Midbrain (tissue), 1 donor: ENCODE measurements at places on chromosomes 4 and X.

DNA sequence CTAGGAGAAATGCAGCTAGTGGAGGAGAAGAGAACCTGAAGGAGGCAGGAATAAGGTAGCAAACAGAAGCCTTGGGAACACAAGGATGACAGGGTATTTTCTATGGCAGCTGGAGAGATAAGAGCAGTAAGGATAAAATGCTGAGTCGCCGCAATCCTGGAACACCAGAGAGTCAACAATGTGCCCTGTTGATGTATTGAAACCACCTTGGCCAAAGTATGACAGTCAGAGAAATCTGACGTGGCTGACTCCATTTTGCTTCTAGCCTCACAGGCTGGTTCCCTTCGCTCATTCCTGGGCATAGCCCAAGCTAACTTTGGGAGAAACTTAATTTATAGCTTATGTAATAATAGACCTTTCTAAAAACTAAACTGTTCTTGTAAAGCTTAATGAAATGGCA is 56.6 kb upstream of the C4orf54 start:
- no peak for DNase-seq

DNA sequence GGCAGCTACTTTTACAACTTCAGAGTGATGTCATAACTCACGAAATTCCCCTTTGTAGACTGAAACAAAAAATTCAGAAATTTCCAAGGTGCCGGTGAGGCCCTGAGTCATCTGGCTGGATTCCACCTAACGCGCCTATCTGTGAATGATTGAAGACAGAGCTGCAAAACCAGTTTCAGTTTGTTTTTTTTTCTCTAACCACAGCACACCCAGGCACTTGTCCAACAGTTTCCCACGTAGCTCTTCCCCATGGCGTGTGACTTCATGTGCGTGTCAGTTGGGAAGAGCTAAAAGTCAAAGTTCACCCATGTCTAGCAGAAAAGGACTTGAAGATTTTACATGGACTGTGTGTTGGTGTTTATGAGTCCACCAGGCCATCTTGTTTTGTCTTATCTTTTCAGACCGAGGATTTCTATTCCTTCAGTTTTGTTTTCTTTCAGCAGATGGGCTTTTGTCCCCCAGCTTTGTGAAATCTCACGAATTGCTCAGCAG is 16.4 kb downstream of the TCEANC start:
- DNase-seq = no peak

DNA sequence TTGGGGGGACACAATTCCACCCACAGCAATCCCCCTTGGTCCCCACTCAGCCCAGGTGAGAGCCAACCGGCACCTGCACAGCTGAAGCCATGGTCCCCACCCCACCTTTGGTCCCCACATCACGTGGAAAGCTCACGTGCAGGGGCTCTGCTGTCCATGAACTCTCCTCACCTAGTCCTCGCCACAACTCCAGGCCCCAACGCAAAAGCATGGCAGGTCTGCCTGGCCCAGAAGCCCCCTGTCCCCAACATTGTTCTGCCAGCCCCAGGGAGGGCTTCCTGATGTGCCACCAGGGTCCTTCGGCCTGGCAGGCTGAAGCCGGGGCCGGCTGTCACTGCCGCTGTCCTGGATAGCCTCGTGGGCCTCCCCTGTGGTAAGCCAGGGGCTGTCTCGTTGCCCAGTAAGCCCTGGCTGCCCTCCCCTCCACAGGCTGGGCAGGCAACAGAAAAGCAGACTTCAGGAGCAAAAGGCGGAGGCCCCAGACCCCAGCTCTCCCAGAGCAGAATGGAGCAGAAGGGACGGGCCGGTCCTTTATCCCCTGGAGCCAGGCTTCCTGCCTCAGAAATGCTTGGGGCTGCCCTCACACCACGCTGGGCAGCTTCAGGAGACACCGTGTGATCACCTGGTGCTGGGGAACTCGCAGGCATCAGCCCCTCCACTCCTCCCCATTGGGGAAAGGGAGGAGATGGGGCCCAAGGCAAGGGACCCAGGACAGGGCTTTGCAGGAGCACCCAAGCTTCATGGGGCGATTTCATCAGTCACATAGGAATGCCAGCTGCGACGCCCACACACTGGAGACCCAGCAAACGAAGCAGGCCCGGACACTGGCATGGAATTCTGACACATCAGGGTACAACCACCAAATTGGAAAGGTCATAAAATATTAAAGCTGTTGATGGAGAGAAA is 103.7 kb downstream of the ADRA2C start:
- no peak for DNase-seq

DNA sequence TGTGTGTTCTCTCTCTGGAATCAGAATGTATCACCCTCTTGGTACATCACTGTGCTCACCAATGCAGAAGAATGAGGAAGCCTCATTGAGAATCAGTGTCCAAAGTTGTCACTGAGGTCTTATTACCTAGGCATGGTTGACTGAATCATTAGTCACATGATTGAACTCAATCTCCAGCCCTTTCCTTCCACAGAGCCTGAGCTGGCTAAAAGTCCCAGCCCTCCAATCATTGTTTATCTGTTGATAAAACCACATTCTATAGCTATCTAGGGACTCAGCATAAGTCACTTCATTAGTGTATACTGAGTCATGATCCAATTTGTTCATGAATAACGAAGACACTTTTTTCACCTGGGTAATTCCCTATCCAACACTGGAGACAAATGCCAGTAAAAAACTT is 396.8 kb downstream of the TRAM1L1 start:
- DNase-seq = no peak

GRCh38 chr4:173121076-173121561 is 47.5 kb upstream of the GALNT7 start:
- DNase-seq = no peak

DNA sequence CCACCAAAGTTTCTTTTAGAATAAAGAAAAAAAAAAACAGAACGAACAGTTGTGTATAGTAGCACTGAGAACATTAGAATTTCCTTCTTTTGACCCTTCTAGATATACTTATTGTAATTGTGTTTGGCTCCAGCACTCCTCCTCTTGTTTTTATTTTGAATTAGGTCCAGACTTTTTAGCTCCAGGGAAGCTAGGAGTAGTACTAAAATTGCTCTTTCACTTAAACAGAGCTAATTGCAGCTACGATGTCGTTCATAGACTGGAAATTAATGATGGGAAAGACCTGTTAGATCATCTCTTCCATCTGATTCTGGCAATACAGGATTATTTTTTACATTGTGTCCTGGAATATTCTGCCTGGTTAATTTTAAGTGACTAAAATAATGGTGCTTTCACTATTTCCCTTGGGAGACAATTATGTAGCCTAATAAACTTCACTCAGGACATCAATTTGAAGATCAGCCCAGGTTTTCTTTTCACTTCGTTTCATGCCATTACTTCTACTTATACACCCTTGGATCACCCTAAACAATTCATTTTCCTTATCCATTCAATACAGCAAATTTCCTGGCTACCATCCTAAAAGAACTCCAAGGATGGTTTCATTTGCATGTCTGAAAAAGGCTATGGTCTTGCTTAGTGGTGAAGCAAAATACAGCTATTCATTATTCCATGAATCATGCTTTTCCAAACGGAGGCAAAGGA is 480.8 kb upstream of the TECRL start:
- DNase-seq = no peak

DNA sequence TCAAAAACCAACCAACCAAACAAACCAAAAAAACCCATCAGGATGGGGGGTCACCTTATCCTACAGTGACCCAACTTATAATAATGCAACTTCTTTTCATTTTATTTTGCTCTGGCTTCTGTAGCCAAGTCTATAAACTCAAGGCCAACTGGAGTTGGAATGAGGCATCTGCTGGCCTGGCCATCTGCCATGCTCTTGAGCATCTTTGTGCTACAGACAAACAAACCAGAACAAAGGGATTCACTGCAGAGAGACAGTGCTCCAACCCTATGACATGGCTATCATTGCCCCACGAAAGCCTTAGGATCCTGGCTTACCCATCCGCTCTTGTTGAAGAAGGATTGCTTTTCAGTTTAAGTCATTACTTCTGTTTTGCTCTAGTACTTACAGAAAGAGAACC is 49.2 kb upstream of the SCRG1 start:
- DNase-seq = peak; percentile 60

- peak; percentile 24 for DNase-seq
These were observed 31.3 kb upstream of the ARHGEF38 start for GRCh38 chr4:105520819-105521790.

DNA sequence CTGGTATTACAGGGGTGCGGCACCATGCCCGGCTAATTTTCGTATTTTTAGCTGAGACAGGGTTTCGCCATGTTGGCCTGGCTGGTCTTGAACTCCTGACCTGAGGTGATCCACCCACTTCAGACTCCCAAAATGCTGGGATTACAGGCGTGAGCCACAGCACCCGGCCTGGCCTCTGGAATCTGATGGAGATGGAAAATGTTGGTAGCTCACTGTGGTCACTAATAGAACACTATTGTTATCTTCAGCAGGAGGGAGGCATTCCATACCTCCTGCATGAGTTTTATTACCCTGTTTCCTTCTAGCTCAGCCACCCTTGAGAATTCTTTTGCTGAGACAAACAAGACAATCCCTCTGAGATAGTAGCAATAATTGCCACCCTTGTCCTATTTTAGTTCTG is 105.0 kb downstream of the SHROOM3 start:
- no peak for DNase-seq

- DNase-seq = no peak
These were observed 48.9 kb downstream of the TBC1D9 start for GRCh38 chr4:140707325-140707724.

- peak; percentile 8 for DNase-seq
These were observed 47.9 kb upstream of the LINC00632 start for GRCh38 chrX:140661643-140662042.

GRCh38 chr4:137950286-137950685 is 291.9 kb downstream of the SLC7A11 start:
- DNase-seq = no peak

DNA sequence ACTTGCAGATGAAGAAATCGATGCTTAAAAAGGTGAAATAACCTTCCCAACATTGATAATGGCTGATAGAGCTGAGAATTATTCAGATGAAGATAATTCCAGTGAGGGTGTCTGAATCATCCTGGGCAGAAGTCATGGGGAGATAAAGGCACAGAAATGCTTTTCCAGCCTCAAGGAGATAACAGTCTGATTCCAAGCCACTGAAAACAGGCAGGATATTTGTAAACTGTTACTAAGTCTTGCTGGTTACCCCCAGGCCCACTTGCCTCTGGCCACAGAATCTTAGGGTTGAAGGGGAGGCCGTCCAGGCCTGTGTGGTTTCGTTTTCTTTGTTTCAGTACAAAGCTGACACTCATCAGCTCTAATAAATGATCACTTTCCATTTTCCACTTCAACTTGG is 158.5 kb downstream of the SH3KBP1 start:
- DNase-seq = no peak

DNA sequence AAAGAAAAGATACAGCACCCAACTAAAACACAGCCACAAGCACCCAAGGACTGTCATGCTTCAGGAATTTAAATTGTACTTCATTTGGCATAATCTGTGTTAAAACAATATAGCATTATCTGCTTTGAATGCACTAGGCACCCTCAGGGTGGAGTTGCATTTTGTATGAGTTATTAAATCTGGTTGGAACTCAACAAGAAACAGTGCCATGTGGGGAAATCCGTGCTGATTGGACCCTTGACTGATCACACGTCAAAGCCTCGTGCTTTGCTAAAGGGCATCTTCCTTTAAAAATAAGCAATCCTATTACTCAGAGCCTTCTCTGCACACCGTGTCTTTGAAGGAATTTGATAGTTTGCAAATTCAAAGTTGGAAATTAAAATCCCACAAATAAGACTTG is 35.4 kb downstream of the IGFBP7 start:
- DNase-seq = no peak

GRCh38 chr4:20839957-20840356 is 139.7 kb downstream of the PACRGL start:
- no peak for DNase-seq

GRCh38 chr4:30283336-30283735 is 436.8 kb upstream of the PCDH7 start:
- no peak for DNase-seq

GRCh38 chr4:19512086-19512485 is 739.6 kb upstream of the SLIT2 start:
- DNase-seq = no peak

- no peak for DNase-seq
These were observed 12.9 kb downstream of the TMEM131L start for GRCh38 chr4:153479101-153479500.

DNA sequence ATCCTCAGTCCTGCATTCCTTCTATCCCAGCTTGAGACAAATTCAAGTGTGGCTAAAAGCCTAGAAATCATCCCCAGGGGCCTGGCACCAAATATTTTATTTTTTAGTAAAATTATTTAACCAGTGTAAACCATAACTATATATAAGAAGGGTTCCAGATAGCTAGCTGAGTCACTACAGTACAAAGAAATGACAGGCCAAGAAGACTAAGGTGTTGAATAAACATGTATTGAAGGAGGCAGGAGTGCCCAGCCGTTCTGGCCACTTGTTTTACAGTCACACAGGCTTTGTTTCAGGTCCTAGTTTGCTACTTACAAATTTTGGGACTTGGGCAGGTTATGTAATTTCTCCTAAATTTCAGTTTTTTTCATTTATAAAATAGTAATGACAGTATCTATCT is 225.9 kb upstream of the PITX2 start:
- DNase-seq = no peak

DNA sequence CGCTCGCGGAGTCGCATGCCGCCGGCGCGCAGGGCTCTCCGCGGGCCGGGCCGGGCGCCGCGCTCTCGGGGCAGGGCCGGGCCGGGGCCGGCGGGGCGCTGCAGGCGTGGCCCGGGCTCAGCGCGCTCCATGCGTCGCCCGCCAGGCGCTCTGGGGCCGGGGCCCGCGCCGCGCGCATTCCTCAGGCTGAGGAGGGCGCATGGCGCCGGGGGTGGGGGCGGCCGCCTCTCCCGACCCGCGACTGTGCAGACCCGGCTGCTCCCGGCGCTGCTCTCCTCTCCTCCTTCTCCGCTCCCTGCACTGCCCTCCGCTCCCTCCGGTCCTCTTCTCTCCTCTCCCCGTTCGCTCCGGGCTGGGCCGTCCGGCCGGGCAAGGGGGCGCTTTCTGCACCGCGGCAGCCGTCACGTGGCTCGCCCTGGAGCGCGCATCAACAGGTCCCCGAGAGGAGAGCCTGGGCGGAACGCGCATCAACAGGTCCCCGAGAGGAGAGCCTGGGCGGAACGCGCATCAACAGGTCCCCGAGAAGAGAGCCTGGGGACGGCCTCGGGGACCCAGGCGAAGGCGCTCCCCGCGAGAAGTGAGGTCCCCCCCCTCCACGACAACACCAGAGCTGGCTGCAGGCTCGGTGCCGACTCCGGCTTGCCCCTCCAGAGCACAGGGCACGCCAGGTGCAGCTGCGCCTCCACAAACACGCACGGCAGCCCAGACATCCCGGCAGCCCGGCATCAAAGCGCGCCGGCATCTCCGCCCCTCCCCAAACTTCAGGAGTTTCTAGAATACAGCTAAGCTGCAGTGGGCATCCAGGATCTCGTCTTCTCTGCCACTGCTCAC is 12.9 kb downstream of the PPP2R3B start:
- no peak for DNase-seq

GRCh38 chrX:110252711-110253110 is 65.2 kb downstream of the AMMECR1 start:
- DNase-seq = no peak
